ENCODE measurements at places on chromosomes 2 and 18.

DNA sequence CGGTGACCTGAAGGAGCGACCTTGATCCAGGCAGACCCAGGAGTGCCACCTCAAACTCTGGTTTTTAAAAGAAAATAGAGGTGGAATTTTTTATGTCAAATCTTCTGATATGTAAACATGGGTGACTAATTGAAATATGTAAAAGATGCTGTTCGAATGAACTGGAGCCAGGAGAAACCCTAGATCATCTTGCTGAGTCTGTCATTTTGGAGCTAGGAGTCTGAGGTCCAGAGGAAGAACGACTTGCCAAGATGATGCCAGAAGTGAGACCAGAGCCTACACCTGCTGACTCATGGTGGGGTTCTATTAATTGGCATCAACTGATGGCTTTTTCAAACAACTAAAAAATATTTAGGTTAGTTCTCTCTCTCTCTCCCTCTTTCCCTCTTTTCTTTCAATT lies 74.1 kb downstream of the ACAA2 start:
- DNase-seq = no peak

DNA sequence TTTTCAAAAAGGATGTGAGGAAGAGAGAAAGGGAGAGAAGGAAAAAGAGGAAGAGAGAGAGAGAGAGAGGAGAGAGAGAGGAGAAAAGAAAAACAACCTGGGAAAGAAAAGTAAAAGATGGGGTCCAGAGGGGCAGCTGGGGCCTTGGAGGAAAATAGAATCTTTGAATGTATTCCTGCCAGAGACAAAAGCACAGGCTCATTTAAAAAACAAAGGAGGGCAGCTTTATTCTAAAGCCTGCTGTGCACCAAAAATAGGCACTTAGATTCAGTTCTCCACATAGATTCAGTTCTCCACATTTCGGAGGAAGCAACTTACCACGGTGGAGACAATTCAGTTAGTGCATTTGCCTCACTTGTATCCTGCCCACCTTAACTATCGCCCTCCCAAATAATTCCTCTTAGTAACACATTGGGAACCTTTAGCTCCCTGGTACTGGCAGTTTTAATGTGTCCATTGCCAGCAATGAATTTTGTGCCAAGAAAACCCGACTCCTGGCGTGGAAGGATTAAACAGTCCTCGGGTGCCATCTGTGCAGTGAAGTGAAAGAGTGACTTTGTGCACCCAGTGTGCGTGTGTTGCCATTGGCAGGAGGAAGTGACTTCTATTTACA lies 71.3 kb downstream of the DPP4 start:
- DNase-seq = no peak

DNA sequence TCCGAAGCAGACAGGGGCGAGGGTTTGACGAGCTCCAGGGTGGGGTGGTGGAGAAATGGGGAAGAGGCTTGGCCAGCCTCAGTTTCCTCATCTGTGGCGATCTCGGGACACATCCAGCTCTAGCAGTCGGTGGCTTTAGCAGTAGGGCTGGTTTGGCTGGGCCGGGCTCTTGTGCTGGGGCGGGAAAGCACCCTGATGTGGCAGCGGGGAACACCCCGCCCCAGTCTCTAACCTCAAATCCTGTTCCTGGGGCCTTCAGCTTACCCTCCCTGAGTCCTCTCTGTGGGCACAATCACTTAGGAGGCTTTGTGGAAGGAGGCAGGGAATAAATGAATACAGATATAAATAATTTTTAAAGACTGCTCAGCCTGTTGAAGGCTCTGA lies 26.5 kb upstream of the MCFD2 start:
- peak; percentile 22 for DNase-seq

DNA sequence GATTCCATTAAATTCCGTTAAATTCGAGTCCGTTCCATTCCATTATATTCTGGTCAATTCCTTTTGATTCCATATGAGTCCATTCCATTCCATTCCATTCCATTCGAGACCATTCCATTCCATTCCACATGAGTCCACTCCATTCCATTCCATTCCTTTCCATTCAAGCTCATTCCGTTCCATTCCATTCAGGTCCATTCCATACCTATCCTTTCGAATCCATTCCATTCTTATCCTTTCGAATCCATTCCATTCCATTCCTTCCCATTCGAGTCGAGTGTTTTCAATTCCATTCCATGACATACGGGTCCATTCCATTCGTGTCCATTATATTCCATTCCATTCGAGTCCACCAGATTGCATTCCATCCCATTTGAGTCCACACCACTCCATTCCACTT lies 1127.4 kb downstream of the RPIA start:
- DNase-seq = no peak

DNA sequence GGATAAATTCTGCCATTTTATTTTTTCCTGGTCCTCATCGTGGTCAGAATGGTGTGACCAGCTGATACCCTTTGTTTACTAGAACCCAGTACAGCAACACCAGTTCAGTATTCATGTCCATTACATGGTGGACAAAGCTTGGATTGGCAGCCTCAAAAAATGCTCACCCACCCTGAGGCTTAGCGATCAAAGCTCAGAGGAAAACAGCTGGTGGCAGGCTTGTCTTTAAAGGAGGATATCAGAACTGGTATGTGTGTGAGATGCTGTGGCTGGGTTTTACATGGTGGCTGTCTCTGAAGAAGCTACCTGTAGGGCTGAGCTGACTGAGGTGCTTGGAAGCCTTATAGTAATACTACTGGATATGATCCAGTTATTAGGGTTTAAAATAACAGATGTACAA lies 471.1 kb upstream of the MEX3C start:
- no peak for DNase-seq

DNA sequence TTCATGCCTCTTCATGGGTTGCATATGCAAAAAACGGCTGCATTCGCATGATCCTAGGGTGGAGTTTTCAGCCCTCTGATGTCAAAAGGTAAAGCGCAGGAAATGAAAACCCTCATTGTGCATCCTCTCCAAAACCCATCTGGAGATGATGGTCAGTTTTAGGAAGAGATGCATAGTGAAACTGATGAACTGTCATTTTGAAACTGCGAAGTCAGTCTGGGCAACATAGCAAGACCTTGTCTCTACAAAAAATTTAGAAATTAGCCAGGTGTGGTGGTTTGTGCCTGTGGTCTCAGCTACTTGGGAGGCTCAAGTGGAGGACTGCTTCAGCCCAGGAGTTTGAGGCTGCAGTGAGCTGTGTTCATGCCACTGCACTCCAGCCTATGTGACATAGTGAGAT lies 2.5 kb upstream of the TTLL4 start:
- no peak for DNase-seq

DNA sequence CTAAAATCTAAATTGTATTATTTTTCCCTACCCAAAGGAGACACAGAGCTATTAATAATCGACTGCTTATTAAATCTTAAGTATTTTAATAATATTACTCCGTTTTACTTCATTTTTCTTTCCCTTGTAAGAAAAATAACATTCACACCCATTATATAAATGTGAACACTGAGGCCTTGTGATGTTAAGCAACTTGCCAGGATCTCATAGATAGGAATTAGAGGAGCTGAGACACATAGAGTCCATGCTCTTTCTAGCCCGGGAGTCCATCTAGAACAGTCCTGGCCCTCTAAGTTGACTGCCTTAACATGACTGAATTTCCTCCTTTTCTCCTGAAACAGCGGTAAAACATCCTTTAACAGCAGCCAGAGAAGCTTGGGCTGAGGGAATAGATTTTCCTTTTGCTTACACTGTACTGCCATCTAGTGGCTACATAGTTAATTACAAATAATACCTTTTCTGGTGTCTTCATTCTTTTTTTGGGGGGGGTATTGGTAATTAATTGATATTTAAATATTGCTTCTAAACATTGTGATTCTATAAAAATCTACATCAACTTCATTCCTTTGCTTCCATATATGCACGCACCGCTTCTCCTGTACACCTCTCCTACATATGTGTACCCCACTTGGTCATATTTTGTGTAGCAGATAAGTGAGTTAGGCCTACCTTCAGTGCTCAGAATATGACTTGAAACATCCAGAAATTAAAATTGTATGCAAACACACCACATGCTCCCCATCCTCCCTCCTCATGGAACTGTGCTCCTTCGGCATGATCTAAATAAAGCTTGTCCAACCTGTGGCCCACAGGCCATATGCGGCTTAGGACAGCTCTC lies 125.8 kb upstream of the HNMT start:
- DNase-seq = no peak

DNA sequence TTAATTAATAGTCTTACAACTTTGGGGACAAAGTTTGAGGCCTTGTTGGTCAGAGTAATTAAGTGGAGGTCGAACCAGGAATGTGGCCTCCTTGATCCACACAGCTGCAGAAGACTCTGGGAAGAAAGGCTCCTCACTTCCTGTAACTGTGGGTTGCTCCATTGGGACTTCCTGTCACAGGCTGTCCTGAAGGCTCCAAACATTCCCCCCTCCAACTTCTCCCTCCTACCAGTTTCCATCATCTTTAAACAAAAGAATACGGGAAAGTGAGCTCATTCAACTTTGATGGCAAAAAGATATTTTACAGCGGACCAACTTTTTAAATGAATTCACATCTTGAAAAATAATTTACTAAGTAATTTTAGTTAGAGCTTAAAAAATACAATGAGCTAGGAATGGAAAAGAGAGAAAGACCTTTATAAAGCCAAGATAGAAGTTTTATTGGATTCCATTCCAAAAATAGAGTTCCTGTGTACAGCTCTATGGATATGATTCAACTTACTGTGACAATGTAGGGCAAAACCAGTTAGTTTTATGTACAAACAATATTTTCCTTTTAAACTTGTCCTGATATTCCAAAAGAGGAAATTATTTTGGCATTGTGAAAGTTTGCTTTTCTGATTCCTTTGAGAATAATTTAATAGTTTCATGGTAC lies 212.0 kb upstream of the NABP1 start:
- no peak for DNase-seq

DNA sequence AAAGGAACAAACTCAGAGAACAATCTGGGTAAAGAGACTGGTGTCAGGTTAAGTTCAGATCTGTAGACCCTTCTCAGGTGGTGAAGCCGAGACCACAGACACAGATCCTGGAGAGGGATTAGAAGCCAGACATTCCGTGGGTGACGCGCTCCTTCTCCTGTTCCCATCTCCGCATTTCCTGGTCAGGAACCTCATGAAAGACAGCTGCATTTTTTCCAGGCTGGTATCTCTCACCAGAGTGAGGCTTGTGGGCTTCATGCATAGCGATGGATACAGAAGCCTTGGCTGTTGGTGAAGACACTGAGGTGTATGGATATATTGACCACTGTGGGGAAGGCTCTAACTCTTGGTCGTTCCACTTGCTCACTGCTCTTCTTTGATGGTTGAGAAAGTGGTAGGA lies 152.6 kb downstream of the FAM210A start:
- DNase-seq = no peak

DNA sequence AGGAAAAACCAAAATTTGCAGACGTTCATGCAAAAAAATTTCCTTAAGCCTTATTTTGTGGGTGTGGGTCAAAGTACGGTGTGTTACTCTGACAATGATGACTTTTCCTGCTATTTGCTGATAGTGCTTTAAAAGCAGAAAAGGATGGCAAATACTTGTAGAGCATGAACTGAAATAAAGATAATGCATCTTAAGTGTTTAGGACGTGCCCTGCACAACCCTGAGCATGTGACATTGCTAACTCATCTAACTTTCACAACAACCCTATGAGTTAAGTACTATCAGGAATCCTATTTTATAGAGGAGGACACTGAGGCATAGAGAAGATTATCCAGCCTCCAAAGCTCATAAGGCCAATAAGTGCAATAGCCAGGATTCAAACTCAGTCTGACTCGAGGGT lies 143.3 kb downstream of the RNF152 start:
- DNase-seq = no peak

DNA sequence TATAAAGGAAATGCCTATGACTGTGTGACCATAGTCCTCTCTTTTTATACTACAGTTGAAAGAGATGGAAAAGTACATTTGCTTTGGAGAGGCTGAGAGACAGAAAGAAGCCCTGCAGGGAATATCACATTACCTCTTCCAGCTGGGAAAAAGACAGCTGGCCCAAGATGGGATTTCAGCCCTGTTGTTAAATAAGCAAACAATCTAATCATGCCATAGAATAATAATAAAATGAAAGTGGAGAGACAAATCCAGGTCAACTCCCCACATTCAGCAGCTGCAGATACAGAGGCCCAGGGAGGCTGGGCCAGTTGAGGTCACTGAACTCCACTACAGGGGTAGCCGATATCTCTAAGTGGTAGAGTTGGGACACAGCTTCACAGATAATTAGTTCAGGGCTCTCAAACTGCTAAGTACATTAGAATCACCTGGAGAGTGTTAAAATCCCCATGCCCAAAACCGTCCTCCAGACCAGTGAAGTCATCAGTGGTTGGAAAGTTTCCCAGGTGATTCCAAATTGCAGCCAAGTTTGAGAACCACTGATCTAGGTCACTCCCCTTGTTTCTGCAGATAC lies 81.9 kb downstream of the MOGAT1 start:
- DNase-seq = no peak

DNA sequence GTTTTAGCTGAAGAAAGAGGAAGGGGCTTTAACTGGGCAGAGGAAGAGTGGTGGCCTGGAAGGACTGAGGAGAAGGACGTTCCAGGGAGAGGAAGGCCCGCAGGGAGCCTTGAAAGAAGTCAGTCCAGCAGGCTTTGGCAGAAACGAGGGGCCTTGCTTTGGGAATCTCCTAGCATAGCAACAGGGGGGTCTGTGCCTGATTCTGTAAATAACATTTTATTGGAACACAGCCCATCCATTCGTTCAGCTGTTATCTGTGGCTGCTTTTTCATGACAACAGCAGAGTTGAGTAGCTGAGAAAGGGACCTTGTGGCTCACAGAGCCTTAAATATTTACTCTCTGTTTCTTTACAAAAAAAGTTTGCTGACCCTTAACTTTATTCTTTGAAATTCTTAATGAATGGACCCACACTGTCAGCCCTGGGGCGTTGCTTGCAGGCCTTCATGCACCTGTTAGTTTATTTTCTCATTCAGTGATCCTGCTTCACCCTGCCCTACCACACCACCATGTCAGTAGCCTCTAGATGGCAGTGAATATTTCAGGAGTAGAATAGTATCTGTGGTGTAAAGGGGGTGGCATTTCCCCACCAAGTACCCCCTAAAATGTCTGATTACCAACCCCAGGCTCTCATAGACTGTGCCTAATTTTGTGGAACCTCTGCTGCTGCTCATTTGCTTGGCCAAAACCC lies 61.0 kb downstream of the MGAT5 start:
- DNase-seq = no peak

DNA sequence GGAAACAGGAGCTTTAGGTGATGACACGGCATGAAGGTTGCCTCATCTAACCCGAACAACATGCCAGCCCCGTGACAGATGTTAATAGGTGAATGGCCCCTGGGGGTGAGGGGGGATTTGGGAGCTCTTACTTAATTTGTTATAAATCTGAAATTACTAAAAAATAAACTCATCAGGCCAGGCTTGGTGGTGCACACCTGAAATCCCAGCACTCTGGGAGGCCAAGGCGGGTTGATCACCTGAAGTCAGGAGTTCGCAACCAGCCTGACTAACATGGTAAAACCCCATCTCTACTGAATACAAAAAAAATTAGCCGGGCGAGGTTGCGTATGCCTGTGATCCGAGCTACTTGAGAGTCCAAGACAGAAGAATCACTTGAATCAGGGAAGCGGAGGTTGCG lies 6.1 kb downstream of the STK25 start:
- no peak for DNase-seq
